ENCODE measurements at places on chromosomes 12 and 14.

DNA sequence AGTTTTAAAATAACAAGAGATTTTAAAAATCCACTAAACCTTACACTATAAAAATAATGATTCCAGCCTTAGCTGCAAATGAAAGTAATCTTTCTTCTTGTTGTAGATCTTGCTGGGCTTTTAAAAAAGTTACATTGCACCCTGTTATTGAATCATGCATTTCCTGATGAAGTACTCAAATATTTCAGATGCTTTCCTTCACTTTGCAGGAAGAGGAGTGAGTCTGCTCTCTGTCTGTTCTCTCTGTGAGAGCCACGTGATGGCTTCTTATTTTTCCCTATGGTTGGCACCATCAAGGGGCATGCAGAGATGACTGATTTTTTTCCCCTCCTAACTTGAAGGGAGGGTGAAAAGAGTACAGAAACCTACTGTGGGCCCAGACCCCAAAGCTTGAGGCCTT, 262.7 kb downstream of the ATP23 start:
- peak; percentile 24 for DNase-seq

DNA sequence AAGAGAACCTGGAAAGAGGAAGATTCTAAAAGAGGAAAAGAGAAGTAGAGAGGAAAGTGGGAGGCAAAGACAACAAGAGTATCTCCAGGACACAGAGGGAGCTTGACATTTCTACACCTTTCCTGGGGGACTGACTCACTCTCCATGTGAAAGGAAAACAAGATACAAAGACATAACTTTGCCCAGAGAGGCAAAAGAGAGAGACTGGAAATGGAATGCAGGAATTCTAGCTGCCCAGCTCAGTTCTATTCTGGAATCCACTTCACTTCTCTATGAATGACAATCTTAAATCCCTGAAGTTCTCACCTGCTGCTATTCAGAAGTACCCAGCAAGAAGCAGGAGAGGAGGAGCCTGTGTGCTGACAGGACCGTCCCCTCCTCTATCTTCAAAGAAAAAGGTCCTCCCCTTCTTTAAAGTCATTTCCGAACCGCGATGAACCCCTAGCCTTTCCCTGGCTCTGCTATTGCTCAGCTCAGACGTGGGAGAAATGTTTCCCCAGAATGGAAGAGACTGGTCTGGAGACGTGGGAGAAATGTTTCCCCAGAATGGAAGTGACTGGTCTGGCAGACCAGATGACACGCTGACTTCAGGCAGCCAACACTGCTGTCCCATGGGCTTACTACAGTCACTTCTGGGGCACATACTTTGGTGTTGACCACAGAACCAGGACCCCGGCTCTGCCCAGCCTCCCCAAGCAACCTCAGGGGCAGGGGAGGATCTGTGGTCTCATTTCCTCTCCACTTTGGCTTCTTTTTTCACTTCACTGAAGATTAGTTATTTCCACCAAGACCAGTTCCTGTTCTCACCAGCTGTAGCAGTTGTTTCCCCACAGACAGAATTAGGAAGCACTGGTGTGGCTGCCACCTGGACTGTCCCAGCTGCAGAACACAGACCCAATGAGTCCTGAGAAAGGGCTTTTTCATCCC, 8.3 kb downstream of the FMNL3 start:
- DNase-seq, result peak; percentile 78

- DNase-seq, result no peak
Observed at GRCh38 chr12:42990387-42990786, 400.8 kb upstream of the PRICKLE1 start.

DNA sequence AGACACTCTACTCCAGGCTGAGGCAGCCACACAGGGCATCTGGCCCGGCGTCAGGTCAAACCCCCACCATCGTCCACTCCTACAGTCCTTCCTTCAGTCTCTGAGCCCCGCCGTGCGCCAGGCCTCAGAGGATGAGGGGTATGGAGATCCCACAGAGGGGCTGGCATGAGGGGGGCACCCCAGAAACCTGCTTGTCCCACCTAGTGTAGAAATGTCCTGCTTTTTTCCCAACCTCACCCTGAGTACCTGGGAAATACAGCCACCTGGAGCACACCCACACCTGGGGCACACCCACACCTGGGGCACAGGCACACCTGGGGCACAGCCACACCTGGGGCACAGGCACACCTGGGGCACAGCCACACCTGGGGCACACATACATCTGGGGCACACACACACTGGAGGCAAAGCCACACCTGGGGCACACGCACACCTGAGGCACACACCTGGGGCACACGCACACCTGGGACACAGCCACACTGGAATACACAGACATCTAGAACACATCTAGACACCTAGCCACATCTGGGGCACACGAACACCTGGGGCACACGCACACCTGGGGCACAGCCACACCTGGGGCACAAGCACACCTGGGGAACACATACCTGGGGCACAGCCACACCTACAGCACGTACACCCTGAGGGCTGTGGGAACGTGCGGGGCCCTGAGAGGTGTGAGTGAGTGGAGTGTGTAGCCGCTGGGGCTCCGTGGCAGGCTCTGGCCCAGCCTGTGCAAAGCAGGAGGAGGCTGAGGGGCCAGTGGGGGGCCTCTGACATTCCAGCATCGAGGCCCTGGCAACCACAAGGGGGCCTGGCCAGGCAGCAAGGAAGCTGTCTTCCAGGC, 18.4 kb downstream of the AKT1 start:
- DNase-seq, result no peak

- DNase-seq, result peak; percentile 73
Observed at GRCh38 chr12:4518106-4518728, 20.5 kb upstream of the RAD51AP1 start.

GRCh38 chr12:127987199-127987901, 279.6 kb upstream of the TMEM132C start:
- DNase-seq, result peak; percentile 34

DNA sequence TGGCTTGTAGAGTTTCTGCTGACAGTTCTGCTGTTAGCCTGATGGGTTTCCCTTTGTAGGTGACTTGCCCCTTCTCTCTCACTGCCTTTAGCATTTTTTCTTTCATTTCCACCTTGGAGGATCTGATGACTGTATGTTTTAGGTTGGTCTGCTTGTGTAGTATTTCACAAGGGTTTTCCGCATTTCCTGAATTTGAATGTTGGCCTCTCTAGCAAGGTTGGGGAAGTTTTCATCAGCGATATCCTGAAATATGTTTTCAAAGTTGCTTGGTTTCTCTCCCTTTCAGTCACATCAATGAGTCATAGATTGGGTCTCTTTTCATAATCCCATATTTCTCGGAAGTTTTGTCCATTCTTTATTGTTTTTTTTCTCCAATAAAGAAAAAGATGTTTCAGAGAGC, 11.4 kb downstream of the NOPCHAP1 start:
- no peak for DNase-seq

DNA sequence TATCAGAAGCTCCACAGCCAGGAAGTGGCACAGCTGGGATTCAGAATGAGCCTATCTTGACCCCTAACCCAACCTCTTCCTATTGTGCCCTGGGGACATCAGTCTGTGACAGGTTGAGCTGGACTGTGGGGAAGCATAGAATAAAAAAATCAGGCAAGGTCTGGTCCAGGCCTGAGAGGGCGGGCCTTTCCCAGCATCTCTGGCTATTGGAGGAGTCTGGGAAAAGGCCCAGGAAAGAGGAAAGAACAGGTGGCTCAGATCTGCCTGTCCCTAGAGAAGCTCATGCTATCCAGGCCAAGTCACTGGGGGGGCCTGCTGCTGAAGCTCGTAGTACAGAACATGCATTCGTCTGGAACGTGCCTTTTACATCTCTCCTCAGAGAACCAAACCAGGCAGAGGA, 100.5 kb downstream of the PPM1H start:
- no peak for DNase-seq

DNA sequence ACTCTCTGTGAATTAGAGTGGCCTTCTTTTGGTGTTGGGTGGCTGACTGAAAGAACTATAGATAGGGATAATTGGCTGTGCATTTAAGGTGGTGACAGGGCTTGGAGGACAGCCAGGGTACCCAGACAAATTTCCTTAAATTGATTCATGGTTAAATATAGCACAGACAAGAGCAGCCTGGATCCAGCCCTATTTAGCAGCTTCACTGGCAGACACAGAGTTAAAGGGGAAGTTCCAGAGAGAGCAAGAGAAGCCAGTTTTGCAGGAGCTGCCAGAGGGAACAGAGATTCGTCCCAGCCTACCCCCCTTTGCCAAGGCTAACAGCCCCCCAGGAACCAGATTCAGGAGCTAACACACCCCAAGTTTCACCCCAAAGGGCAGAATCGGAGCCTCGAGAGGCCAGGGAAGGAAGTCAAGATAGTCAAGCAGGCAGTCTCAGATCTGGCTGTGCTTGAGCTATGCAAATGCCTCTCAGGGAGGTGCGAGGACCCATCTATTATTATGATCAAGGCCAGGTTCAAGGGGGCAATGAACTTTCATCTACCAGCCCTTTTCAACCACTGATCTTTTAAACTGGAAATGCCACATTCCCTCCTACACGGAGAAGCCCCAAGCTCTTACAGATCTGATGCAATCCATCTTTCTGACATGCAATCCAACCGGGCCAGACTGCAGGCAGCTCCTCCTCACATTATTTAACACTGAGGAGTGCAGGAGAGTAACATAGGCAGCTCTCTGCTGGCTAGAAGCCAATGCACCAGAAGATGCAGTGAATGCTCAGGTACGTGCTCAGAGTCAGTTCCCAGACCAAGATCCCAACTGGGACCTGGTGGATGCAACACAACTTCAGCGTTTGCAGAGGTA, 58.2 kb downstream of the DHRS2 start:
- DNase-seq, result peak; percentile 66

DNA sequence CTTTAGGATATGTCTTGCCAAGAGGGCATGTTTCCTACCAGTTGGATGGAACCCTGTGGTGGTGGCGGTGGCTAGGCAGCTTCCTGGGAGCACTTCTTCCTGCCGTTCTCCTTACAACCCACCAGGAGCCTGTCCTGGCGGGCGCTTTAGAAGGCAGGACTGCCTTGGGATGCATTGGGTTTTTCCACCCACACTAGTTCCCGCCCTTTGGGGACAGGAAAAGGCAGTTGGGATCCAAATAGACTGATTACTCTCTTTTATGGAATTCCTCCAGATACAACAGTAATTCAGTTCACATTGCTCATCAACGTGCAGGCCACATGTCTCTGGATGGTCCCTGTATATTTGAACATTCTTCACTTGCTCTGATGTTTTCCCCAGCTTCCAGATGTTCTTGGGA, 305.7 kb upstream of the SSTR1 start:
- peak; percentile 87 for DNase-seq

Measured in GM23248 (cell line).